Endothelial cell of umbilical vein (primary cell): ENCODE measurements at places on chromosomes 6 and 20.

- peak; percentile 53 for DNase-seq
Observed at GRCh38 chr20:2364044-2364443, 16.7 kb upstream of the TGM6 start.

- DNase-seq: no peak
Observed at GRCh38 chr6:41583565-41583964, 37.4 kb downstream of the FOXP4 start.

- DNase-seq: no peak
Observed at GRCh38 chr6:113680301-113680700, 176.8 kb upstream of the MARCKS start.

DNA sequence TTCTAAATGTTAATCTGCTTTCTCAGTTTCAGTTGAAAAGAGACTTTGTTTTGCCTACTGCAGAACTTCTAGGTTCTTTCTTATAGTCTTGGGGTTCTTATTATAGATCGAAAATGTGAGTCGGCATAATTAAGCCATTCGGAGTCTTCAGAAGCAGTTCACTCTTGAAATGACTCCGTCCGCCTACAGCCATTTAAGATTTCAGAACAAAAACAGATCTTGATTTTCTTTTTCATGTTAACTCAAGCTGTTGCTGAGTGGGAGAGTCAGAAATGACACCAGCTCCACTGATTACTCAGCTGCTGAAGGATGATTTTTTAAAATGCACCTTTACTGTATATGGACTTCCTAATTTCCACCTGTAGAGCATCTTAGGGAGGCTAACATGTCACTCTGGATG is 15.9 kb downstream of the PRDM1 start:
- DNase-seq: no peak

DNA sequence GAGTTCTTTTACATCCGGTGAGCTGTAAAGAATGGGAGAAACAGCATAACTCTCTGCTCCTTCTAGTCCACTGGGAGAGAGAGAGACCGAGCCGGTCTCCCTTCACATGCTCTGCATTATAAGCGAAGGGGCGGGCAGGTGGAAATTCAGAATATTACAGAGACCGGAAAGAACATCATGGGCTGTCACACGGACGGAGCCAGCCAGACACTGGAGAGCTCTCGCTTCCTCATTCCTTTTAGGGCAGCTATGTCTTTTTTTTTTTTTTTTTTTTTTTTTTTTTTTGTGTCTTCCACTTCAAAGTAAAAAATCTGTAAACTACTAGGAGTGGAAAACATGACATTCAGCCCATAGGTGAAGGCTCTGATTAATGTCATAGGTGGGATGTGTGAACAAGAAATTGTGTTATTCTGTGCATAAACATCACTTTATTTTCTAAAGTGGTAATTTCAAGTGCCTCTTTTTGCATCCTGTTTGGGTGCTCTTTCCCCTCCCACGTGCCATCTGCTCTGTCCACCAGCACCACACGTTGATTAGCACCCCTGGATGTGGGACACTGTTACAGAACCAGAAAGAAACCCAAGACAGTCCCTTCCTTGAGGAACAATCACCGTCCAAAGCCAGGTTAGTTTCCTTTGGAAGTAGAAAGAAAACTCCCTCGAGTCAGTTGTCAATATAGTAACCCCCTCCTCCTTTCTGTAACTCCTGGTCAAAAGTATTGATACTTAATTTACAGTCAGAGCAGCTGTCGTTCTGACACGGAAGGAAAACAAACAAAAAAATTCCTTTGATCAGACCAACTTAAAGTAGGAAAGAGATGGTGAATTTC is at the start of gene TAGAP:
TAGAP (minus strand) TSS at position 93 of the 829 bp plus-strand sequence. CDS start 845 bp downstream, outside the sequence.
- DNase-seq: no peak

GRCh38 chr6:45707176-45707575 is 308.5 kb downstream of the CLIC5 start:
- no peak for DNase-seq

- DNase-seq: no peak
Observed at GRCh38 chr20:24778585-24779031, 170.5 kb upstream of the CST7 start.

GRCh38 chr20:63025534-63026331 is 19.0 kb upstream of the BHLHE23 start:
- DNase-seq: no peak

GRCh38 chr6:30061858-30062458 is 893 bp downstream of the POLR1H start:
- DNase-seq: no peak

GRCh38 chr20:2236256-2236655 is 59.5 kb upstream of the TGM3 start:
- DNase-seq: peak; percentile 10
